ENCODE measurements at places on chromosomes 3 and 15.

GRCh38 chr3:71628522-71628921 lies 45.0 kb upstream of the FOXP1 start:
- no peak for DNase-seq

GRCh38 chr3:64242435-64242834 lies 17.2 kb upstream of the PRICKLE2 start:
- no peak for DNase-seq

DNA sequence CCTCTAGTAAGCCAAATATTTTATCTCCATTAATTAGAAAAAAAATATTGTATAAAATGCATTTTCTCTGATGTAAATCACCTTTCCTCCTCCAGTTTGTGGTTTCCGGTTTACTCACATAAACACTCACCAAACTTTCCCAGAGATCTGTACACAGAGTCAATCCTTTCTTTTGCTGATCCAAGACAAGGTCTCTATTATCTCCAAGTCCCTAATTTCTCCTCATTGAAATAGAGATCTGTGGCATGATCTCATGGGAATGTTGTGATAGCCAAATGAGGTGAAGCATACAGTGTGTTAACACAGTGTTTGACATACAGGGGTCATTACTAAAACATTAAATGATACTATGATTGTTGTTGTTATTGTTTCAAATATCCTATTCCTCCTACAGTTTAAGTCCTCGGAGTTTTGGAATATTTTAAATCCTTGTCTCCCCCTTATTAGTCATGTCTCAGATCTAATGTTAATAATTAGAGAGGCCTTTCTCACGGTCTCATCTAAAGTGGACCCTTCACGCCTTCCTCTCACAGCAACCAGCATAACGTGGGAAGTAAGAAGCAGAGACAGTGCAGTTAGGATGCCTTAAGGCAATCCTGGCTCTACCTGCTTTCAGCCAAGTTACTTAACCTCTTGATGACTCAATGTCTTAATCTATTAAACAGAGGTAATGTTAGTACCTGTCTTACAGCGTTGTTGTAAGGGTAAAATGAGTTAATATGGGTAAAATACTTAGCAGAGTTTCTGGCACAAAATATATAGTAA lies 333.3 kb downstream of the GRM7 start:
- DNase-seq: no peak

DNA sequence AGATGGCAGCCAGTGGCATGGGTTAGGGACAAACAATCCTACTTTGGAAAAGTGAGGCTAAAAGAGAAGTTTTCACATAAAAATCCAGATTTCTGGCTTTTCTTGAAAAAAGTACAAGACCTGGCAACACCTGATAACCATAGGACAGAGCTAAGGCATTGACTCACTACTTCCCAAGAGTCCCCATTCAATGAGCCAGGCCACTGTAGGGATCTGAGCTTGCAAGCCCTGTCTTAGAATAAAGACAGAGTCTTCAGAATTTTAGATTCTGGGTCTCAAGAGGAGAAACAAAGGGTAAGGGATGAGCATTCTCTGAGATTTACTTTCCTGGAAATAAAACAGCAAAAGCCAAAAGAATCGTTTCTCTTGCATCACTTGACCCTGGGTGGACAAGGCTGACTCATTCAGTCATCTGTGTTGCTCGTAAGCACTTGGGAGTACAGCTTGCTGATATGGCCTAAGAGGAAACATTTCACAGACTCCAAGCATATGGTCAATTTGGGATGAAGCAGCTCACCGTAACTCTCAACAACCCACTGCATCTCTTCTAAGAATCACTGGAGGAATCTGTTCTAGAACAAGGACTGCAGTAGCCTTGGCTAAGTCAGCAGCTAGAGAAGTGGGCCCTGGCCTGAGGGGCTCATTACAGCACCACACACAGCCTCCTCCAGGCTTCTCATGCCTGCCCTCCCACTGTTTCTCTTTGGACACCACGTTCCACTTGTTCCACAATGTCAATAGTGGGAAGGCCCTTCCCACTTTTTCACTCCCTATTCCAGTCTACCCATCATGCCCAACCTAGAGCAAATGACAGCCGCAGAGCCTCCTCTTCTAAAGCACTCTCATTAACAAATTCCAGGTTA lies 86.2 kb downstream of the RFTN1 start:
- DNase-seq: no peak

GRCh38 chr15:41946970-41947369 lies 25.4 kb downstream of the EHD4 start:
- DNase-seq: no peak

- no peak for DNase-seq
Observed at GRCh38 chr3:127012091-127012490, 29.2 kb downstream of the PLXNA1 start.

DNA sequence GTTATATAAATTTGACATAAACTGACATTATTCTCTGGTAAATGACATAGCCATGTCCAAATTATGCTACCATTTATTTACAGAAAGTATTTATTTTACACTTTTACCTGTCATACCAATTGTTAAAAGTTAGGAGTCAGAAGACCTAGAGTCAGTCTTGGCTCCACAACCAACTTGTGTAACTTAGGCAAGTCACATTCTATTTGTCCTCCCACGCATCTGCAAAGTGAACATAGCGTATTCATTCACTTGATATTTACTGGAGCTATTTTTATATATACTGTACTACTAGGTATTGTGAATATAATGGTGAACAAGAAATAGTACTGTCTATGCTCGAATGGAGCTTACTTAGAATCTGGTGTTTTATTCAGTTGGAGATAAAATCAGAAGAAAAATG lies 78.7 kb downstream of the ZNF280D start:
- no peak for DNase-seq

DNA sequence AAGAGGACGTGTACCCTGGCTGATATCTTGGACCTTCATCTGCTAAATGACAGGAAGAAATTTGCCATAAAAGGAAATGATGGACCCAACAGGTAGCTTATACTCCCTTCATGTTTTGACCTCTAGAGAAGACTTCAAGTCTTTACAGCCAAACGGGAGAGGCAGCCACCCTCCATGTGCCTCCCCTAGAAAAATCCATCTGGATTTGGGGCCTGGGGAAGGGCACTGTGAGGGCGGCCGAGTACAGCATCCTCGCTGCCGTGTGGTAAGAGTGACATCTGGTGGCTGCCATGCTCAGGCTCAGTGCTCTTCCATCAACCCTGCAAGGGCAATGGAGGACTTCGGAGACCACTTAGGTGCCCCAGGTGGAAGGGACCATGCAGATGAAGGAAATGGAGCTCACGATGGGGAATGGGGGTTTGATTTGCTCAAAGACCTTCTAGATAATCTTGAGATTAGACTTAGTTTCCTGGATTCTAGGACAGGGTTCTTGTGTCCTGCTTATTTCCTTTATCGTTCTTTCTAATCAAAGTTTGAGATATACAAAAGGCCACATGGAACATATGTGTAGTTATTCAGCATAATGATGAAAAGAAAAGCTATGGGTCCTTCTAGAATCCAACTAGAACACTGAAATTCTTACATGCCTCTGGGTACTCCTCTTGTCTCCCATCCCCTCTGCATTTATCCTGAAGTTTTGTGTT lies 44.4 kb downstream of the AQP9 start:
- DNase-seq: no peak

GRCh38 chr15:52559022-52559421 lies 9.8 kb downstream of the ARPP19 start:
- no peak for DNase-seq

DNA sequence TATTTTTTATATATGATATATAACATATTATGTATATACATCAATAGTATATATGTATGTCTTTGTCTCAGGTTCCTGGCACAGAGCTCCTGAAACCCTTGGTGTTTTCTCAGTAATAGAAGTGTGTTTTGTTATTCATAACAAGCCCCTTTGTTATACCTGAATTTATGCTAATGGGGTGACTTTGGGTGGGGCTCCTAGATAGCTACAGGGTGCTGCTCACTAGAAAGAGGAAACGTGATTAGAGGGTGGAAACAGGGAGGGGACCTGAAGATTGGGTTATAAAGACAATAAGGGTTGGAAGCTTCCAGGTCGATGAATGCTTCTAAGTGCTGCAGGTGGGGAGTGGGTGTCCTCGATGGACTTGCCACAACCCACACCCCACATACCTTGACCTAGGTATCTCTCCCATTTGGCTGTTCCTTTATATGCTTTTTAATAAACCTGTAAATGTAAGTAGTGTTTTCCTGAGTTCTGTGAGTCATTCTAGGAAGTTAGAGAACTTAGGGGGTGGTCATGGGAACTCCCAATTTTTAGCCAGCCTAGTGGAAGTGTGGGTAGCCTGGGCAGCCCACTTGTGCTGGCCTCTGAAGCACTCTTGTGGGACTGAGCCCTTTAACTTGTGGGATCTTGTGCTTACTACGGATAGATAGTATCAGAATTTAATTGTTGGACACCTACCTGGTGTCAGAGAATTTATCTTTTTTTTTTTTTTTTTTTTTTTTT lies 36.9 kb upstream of the C15orf39 start:
- no peak for DNase-seq

DNA sequence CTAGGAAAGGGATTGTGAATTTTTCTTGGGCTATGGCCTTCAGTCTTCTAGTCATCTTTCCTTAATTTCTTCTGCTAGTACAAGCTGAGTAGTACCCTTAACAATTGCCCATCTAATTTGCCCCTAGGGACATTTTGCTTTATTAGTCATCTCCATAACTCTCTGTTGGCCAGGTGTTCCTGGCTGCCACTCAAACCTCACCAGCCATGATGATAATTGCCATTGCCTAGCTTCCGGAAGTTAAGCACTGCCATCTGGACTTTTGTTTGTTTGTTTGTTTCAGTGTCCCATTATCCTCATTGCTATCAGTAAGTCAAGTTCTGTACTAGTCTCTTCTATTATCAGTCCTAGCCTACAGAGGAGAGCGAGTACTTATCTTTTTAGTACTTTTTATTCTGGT lies 36.6 kb upstream of the UBL7 start:
- DNase-seq: no peak

- DNase-seq: no peak
Observed at GRCh38 chr15:61069394-61070075, 159.6 kb downstream of the RORA start.

DNA sequence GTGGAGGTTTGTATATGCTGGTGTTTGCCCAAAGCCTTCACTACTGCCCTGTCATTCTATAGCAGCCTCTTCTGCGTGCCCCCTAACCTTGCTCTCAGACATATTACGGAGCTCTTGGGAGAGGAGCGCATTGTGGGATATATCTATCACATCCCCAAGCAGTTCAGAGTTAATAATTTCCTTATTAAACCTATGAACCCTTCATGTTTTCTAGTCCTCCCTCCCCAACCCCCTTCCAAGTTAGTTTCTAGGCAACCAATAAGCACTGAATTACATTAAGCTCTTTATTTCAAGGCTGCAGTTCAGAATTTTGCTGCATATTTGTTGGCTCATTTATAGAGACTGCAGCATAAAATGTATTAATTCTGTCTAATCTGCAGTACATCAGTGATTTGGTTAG lies 57.3 kb upstream of the GRM7 start:
- no peak for DNase-seq

GRCh38 chr15:89115547-89115946 lies 27.3 kb downstream of the ABHD2 start:
- DNase-seq: no peak

DNA sequence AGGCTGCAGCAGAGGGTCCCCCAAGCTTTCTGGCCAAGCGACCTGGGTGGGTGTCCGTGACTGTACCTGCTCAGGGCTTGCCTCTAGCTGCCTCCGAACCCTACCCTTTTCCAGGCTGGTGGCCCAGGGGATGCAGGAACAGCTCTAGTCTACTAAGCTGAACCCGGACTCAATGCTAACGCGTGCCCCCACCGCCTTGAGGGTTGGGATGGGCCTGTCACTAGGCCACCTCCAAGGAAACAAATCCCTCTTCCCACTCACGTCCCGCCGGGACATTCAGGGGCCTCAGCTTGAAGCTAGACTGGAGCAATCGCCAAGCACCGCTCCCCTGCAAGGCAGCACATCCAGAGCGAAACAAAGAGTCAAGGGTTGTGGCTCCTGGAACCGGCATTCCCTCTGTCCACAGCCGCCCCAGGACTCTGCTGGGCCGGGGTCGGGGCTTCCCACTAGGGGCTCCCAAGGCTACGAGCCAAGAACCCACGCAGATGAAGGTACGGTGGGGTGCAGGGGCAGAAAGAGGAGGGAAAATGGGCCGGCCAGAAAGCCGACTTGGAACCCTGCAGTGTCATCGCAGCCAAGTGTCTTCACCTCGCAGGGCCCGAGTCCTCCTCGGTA lies 2.9 kb downstream of the FBXL22 start:
- no peak for DNase-seq

GRCh38 chr3:139231555-139232281 lies 112.1 kb upstream of the MRPS22 start:
- no peak for DNase-seq

GRCh38 chr3:77800893-77801292 lies 761.0 kb downstream of the ROBO2 start:
- DNase-seq: no peak

DNA sequence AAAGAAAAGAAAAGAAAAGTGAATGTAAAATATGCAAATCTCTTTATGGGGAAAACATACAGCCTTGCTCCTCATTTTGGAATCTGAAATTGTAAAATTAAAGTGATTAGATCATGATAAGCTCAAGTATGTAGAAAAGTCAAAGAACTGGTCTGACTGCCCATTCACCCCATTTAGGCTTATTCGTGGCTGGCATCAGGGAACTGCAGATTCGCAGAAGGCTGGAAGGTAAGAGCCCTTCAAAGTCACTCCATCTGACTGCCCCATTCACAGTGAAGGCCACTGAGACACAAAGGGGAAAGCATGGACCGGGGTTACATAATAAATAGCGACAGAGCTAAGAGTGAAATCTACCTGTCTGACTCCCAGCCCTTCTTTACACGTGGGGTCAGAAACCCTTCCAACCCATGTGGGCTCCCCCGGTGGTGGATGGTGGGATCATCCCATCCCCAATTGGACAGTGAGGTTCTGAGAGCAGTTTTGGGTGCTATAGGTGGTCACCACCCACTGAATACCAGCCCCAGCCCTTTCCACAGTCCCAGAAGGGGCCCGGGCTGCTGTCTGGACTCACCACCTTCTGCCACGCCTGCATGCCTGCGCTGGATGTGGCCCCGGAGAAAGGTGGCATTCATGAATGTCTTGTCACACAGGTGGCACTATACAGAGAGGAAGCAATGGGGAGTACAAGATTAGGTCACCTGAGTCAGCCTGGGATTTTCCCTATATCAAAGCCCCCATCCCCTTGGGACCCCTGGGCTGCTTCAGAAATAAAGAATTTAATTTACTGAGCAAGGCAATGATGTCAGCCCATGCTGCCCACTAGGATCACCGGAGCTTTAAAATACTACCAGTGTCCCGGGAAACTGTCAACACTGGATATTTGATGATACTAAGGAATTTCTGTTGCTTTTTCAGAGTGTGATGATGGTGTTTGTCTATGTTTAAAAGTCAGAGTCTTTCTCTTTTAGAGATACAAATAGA lies 17.9 kb downstream of the DZIP1L start:
- no peak for DNase-seq

- DNase-seq: no peak
Observed at GRCh38 chr3:147161833-147162232, 244.5 kb downstream of the ZIC4 start.

All from activated CD4-positive, CD25-positive, alpha-beta regulatory T cell (primary cell).